ENCODE measurements at places on chromosomes 7 and 10.

DNA sequence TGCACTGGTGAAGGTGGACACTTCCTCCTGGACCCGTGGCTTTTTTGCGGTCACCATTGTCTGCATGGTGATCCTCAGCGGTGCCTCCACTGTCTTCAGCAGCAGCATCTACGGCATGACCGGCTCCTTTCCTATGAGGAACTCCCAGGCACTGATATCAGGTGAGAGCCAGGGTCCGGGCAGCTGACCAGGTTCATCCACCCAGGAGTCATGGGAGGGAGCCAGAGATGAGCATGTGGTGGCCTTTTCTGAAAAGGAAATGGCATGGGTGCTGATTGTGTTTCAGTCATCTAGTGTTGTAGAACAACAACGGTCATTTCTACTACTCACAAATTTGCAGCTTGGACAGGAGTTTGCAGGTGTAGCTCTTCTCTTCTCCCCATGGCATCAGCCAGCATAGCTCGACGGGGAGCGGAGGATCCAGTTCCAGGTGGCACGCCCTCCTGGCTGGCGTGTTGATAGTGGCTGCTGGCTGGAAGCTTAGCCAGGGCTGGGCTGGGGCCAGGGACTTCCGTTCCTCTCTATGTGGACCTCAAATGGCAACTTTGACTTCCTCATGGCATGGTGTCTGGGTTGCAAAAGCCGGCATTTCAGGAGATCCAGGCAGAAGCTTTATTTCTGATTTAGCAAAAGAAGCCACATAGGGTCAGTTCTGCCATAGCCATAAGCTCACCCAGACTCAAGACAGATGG, 32.7 kb downstream of the SLC29A3 start:
- peaks cover 14% of the 10 kb centered on the region for H3K36me3 ChIP-seq
- no peak for DNase-seq
- H3K27ac ChIP-seq = no peak overlapping the region
- H3K27me3 ChIP-seq = no peaks in the 10 kb centered on the region
- no peaks in the 10 kb centered on the region for H3K4me1 ChIP-seq

- H3K4me3 ChIP-seq = no peak overlapping the region
- no peaks in the 10 kb centered on the region for H3K4me1 ChIP-seq
- H3K27ac ChIP-seq = no peak overlapping the region
- peaks cover 21% of the 10 kb centered on the region for H3K36me3 ChIP-seq
These were observed 98.6 kb downstream of the LANCL2 start for GRCh38 chr7:55463686-55464262.

GRCh38 chr10:5538892-5539651, 14.3 kb downstream of the CALML3 start:
- H3K36me3 ChIP-seq = no peaks in the 10 kb centered on the region
- no peaks in the 10 kb centered on the region for H3K27me3 ChIP-seq
- no peak for DNase-seq
- no peak overlapping the region for H3K27ac ChIP-seq
- H3K4me1 ChIP-seq = no peaks in the 10 kb centered on the region

DNA sequence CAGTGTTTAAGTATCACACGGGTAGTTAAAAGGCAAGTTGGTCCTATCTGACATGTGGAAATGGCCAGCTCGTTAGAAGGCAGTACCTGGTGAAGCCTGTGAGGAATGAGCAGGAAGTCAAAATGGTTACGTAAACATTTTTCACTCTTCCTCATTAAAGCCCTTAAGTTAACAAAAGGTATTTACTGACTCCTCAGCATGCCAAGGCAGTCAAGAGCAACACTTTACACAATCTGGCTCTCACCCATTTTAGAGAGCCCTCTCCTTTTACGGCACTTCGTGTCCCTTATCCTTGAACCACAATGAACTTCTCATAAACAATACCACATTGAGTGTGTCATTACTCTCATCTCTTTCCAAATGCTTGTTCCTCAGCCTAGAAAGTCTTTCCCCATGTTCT, 11.0 kb upstream of the RSBN1L start:
- no peak for DNase-seq
- H3K4me1 ChIP-seq = peaks cover 8% of the 10 kb centered on the region
- no peaks in the 10 kb centered on the region for H3K27me3 ChIP-seq
- H3K27ac ChIP-seq = no peak overlapping the region
- peaks cover 1% of the 10 kb centered on the region for H3K36me3 ChIP-seq
- H3K4me3 ChIP-seq = no peak overlapping the region

GRCh38 chr7:71021131-71021530, 110.8 kb upstream of the GALNT17 start:
- no peaks in the 10 kb centered on the region for H3K4me1 ChIP-seq
- no peaks in the 10 kb centered on the region for H3K36me3 ChIP-seq
- no peaks in the 10 kb centered on the region for H3K27me3 ChIP-seq
- no peak overlapping the region for H3K4me3 ChIP-seq

DNA sequence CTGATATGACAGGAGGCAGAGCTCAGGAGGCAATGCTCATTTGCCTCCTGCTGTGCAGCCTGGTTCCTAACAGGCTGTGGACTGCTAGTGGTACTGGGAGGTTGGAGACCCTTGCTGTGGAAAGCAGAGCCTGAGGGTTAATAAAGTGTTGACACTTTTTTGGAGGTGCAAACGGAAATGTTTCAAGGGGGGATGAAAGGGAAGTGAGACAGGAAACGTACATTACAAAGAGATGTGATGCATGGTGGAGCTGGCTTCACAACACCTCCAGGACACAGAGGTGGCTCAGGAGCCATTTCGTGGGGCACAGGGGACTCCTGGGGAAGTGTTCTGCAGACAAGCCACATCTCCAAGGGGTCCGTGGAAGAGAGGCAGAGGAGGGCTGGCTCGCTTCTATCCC, 137.6 kb upstream of the SVIL start:
- H3K27ac ChIP-seq = no peak overlapping the region
- peaks cover 5% of the 10 kb centered on the region for H3K4me1 ChIP-seq
- no peak overlapping the region for H3K4me3 ChIP-seq
- DNase-seq = no peak

DNA sequence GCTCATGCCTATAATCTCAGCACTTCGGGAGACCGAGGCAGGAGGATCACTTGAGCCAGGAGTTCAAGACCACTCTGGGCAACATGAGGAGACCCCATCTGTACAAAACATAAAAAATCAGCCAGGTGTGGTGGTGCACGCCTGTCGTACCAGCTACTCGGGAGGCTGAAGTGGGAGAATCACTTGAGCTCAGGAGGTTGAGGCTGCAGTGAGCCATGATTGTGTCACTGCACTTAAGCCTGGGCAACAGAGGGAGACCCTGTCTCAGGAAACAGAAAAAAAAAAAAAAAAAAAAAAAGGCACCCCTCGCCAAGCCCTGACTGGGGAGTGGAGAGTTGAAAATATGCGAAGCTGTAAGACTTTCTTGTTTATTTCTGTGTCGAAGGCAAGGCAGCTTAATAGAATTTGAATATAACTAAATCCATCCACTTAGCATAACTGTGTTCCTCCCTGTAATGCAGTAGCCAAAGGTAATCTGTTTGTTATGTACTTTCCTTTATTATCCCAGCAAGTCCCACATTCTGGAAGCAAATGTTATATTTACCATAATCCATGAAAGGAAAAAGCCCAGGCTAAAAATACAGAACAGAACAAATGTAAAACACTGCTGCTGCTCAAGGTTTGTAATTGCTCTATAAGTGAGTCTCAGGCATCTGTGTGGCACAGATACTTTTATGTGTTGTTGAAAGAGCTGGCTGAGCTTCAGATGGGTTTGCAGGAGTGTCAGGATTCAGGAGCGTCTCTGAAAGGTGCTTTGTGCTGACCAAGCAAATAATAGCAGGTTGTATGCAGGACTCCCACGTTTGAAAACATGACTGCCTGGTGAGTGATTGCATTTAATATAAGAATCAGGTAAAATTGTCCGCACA, 127.2 kb downstream of the CELF2 start:
- no peak for DNase-seq
- peaks cover 68% of the 10 kb centered on the region for H3K4me1 ChIP-seq
- no peaks in the 10 kb centered on the region for H3K27me3 ChIP-seq
